ENCODE measurements at places on chromosomes 7 and 10. TPM values are rescaled to one million over a fixed set of nuclear protein-coding genes. Genes with fewer than 3 reads are reported as not detected.

ZNHIT1 gene
- 66.0 TPM for total RNA-seq

GRCh38 chr10:78663721-78664120 lies 405.0 kb upstream of the ZMIZ1 start:
- no peaks in the 10 kb centered on the region for H3K4me1 ChIP-seq
- H3K27me3 ChIP-seq, result peaks cover 22% of the 10 kb centered on the region
- no peak overlapping the region for H3K4me3 ChIP-seq
- no peak for DNase-seq

MLXIPL gene
- 0.29 TPM for total RNA-seq

STOX1 gene
- 0.29 TPM for total RNA-seq

ZNF853 gene
- under 0.01 TPM for total RNA-seq

ELFN1 gene
- total RNA-seq, result 12.7 TPM

CFAP69 gene
- total RNA-seq, result 5.4 TPM
